ENCODE measurements at places on chromosomes 7 and 10.
A peak's percentile ranks its signal among the peaks of the same experiment; 100 is the strongest.

- no peak for DNase-seq
Measured at GRCh38 chr10:15381420-15381819, 10.3 kb upstream of the FAM171A1 start.

DNA sequence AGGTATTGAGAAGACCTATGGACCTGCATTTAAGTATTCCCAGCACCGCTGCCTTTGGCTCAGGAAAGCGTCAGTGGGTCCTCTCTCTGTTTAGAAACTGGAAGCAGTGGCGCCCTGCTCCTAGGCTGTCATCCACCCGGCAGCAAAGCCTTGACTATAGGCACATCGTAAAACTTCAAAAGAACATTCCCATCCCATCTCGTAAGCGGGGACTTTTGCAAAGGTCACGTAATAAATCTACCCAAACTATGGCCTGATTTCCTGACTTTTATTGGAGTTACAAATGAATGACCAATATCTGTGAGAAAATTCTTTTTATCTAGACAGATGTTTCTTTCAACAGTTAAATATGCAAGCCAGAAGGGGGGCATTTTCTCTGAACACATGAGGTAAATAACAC lies 115.8 kb upstream of the TCERG1L start:
- no peak for DNase-seq

GRCh38 chr7:145582742-145583303 lies 533.8 kb upstream of the CNTNAP2 start:
- no peak for DNase-seq

DNA sequence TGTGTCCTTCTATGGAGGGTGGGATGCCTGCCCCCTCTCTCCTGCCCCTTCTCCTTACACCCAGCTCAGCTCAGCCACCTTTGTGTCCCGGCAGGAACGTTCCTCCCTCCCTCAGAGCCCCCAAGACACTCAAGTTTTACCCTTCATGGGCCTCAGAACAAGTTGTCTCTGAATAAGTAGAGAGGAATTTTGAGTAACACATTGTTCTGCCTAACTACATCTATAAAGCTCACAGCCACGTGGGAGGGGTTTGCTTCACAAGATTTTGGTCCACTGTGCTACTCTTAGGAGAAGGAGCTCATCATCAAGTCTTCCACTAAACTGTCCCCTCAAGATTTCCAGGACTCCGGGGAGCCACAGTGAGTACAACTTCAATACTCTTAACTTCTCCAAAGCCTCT lies 51.6 kb upstream of the ZNF32 start:
- DNase-seq = no peak

GRCh38 chr10:12873172-12873571 lies 128.3 kb downstream of the CCDC3 start:
- no peak for DNase-seq

DNA sequence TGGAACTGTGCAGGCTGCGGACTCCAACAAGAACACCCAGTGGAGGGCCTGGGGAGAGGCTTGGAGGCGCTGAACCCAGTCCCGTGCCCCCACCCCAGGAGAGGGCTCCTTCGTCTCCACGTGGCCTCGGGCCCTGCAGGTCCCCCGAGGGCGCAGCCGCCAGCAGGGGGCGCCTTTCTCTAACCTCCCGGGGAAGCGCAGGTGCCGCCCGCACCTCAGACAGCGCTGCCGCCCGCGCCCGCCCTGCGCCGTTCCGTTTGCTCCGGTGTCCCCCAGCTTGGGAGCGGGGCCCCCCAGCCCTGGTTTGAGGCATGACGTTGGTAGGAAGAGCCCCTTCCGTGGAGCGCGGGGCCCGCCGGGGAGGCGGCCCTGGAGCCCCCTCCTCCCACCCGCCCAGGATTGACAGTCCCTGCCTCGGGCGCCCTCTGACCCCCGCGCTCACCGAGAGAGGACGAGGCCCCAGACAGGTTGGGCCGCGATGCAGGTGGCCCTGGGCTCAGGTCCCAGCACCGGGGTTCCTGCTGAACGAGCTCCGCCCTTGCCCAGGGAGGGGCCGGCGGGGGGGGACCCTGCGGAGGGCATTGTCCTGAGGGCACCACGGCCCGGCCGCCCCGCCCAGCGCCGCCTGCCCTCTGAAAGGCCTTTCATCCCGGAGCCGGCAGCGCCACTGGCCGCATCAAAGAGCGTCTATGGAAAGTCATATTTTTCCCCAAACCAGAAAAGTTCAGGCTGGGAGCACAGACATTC lies 42.8 kb downstream of the FOXL3 start:
- peak; percentile 38 for DNase-seq
